RKO (cell line): ENCODE measurements at places on chromosomes 1 and 21.

DNA sequence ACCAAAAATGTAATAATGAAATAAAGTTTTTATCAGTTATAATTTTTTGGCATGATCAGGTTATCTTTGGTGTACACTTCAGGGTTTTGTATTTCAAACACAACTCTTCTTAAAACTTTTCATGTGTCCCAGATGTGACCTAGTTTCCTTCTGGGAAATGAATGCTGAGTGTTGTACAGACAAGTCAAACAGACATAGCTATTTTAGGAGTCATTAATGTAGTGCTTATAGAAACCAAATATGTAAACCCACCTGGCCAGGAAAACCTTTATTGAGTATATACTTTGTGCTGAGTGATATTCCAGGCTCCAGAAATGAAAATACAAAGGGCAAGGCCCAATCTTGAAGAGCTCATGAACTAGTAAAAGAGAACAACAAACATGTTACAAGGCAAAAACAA lies 25.9 kb upstream of the HOOK1 start:
- no peak for DNase-seq

GRCh38 chr1:212667223-212668139 lies 32.2 kb downstream of the BATF3 start:
- peak; percentile 16 for DNase-seq

DNA sequence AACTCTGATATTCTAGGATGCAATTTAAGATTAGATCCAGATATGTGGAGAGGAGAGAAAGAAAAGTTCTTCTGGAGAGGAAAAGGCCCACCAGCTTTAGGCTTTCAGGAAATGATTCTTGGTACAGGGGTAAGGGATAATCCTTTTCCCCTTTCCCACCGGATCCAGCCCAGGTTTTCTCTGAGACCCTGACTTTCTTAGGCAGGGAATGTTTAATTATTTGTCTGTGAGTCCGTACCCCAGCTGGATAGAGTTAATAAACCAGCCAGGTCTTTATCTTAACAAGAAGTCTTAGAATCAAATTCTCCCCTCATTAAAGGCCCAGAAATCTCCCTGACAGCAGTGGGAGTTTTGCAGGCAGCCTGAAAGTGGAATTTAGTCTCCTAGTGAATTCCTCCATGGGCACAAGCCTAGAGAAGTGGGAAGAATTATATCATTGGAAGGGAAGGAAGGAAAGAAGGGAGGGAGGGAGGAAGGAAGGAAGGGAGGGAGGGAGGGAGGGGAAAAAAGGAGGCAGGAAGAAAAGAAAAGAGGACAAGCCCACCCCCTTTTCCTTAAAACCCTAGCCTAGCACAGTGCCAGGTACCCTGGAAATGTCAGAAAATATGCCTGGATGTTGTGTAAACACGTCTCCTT lies 189.0 kb downstream of the PLPP3 start:
- DNase-seq = no peak

GRCh38 chr1:75794382-75794781 lies 2.3 kb upstream of the MSH4 start:
- no peak for DNase-seq

DNA sequence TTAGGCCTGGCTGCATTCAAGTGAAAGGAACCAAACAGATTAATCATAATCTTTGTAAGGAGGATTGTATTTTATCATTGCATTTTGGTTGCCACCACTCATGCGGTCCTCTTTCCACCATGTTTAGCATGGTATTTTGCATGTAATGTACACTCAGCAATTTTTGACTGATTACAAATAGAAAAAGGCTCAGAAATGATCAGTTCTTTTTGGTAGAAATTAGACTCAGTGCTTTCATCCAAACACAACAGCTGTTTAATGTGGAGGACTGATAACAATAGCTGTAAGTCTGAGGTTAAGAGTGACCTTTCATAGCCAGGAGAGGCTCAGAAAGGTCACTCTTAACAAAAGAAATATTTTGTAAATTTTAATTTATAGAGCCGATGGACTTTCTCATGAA lies 25.3 kb upstream of the DPH5 start:
- no peak for DNase-seq

DNA sequence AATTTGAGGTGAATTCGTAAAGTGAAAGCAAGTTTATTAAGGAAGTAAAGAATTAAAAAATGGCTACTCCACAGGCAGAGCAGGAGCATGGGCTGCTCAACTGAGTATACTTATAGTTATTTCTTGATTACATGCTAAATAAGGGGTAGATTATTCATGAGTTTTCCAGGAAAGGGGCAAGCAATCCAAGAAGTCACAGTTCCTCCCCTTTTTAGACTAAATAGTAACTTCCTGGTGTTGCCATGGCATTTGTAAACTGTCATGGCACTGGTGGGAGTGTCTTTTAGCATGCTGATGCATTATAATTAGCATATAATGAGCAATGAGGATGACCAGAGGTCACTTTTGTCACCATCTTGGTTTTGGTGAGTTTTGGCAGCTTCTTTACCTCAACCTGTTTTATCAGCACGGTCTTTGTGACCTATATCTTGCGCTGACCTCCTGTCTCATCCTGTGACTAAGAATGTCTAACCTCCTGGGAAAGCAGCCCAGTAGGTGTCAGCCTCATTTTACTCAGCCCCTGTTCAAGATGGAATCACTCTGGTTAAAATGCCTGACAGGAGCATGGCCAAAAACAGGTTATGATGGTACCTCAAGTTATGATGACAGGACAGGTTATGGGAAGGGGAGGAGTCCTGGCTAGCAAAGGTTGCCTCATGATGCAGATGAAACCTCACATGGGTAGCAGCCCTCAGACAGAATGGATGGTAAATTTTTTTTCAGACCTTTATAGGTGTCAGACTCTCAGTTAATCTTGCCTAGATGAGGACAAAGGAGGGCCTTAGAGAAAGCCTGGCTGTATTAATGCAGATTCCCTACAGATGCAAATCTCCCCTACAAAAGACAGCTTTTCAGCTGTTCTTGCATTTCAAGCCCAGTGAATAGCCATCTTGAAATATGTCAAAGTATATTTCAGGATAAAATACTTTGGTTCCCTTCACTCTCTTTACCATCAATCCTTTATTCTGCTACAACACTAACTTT lies 49.7 kb downstream of the SIPA1L2 start:
- DNase-seq = peak; percentile 26

- DNase-seq = no peak
Measured at GRCh38 chr1:115251856-115252255, 86.2 kb downstream of the NGF start.

DNA sequence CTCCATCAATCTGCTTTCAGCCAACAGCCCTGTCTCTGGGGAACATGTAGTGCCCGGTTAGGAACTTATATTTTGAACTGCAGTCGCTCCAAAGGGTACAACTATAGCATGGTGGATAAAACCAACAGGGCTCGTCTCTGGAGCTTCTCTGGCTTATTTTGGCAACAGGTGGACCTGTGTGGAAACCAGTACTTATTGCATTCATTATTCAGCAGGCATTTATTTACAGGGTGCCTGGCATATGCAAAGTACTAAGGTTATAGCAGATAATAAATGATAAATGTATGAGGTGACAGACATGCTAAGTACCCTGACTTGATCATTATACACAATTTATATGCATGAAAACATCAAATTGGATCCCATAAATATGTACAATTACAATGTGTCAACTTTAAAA lies 93.7 kb downstream of the RGS7 start:
- DNase-seq = no peak

DNA sequence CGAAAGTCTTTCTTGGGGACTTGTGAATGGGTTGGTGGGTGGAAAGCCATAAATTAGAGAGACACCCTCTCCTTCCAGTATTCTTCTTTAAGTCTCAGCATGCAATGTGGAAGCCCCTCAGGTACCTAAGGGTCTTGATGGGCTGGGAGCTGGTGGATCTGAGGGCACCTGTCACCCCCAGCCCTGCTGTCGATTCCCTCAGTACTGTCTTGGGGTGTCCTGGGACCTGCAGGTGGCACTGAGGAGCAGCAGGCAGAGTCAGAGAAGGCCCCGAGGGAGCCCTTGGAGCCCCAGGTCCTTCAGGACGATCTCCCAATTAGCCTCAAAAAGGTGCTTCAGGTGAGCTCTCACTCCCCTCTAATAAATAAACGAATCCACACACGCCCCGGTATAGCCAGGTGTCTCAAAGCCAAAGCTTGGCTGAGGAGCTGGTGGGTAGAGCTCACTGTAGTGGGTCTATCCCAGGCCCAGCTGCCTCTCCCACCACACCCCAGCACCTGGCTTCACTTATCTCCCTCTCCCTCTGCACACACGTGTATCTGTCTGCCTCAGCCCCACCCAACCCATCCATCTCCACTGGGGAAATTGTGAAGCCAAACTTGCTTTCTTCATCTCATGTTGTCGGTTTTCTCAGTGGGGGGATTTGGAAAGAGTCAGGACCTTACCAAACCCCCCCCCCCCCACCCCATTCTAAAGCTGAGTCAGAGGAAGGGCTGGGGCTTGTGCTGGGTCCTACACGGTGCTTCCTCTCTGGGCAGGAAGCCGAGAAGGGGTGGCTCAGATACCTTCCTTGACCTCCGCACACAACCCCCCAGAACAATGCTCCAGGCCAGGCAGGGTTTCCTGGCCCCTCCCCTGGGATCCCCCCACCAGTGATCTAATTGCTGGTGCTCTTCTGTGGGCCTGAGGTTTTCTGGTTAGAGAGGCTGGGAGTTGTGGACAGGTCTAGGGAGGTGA lies 1.6 kb downstream of the ADAM15 start:
- peak; percentile 70 for DNase-seq

GRCh38 chr1:25724966-25725365 lies 75.0 kb upstream of the SELENON start:
- DNase-seq = no peak

- DNase-seq = no peak
Measured at GRCh38 chr1:981491-981954, 370 bp downstream of the PERM1 start.

DNA sequence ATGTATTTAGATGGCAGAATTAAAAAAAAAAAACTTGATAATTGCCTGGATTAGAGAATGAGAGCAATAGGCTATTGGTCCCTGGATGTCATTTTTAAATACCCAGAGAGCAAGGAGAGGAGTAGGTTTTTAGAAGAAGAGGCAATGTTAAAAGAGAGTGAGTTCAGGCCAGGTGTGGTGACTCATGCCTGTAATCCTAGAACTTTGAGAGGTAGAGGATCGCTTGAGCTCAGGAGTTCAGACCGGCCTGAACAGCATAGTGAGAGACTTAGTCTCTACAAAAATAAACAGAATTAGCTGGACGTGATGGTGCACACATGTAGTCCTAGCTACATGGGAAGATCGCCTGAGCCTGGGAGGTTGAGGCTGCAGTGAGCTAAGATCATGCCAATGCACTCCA lies 15.9 kb upstream of the MUTYH start:
- DNase-seq = no peak
